Right renal pelvis (tissue), 4 donors: ENCODE measurements at places on chromosomes 2 and 18.
A peak's percentile ranks its signal among the peaks of the same experiment; 100 is the strongest.

DNA sequence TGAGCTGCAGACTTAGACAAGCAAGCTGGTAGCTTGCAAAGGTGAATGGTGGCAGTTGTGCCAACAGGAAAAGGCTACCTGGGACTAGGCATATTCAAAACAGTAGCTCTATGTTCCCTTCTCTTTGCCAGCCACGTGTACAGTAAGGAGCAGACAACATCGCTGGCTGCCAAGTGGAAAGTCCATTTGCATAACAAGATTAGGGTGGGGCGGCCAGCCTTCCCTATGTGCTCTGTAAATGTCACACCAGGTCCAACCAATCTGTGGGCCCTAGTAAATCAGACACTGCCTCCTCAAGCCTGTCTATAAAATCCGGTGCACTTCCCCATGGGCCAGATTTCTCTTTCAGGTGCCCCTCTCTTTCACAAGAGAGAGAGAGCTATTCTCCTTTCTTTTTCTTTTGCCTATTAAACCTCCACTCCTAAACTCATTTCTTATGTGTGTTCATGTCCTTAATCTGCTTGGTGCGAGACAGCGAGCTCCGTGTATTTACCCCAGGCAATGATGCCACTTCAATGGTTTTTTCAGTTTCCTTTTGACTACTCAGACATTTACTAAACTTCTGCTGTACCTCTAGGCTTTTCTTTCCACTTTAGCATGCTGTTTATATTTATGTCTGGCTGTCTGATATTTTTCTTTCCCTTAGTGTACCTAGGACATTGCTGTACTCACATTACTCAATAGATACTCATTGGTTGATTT, 297.4 kb upstream of the GCFC2 start:
- no peak for DNase-seq

GRCh38 chr2:216139884-216140283, 30.7 kb downstream of the XRCC5 start:
- no peak for DNase-seq

- no peak for DNase-seq
Measured at GRCh38 chr18:62044490-62045000, 142.3 kb downstream of the PIGN start.

- no peak for DNase-seq
Measured at GRCh38 chr18:78540636-78541529, 438.7 kb upstream of the SALL3 start.

- DNase-seq = no peak
Measured at GRCh38 chr18:55918444-55918843, 330.5 kb upstream of the TCF4 start.

GRCh38 chr2:239249776-239250175, 151.0 kb downstream of the HDAC4 start:
- peak; percentile 80 for DNase-seq
